NCI-H460 (cell line): ENCODE measurements at places on chromosomes 5 and 9.

GRCh38 chr5:92283521-92283920 is 900.4 kb upstream of the ARRDC3 start:
- no peak for DNase-seq

DNA sequence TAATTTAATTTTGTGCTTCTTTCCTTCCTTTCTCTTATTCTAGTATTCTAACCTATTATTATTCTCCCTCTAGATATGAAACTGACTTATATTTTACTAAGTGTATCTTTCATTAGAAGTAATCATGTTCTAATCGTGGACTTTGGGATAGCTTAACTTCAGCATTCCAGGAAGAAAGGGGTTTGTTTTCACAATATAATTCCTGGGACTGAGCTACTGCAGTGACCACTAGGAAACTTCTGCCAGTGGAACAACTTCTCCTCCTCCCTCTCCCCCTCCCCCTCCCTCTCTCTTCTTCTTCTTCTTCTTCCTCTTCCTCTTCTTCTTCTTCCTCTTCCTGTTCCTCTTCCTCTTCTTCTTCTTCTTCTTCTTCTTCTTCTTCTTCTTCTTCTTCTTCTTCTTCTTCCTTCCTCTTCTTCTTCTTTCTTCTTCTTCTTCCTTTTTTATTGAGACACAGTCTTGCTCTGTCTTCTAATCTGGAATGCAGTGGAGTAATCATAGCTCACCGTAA is 127.9 kb downstream of the NNT start:
- no peak for DNase-seq

GRCh38 chr5:173717959-173718358 is 101.5 kb upstream of the BOD1 start:
- DNase-seq, result no peak

- no peak for DNase-seq
These were observed 34.2 kb downstream of the C9orf50 start for GRCh38 chr9:129586685-129587084.

DNA sequence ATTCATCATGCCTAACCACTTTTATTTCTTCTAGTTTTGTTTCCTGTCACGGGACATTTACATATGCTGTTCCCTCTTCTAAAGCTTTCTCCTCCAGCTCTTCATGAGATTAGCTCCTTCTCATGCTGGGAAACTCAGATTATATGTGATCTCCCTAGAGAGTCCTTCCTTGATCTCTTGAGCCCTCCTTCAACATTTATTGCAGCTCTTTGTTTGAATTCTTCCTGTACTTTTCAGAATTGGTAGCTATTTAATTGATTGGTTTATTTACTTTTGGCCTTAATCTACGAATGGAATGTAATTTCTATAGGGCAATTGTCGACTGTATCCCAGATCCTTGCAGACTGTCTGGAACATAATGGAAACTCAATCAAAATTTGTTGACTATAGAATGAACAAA is 9.7 kb upstream of the TRPM3 start:
- DNase-seq, result no peak

GRCh38 chr5:87231037-87231808 is 36.5 kb upstream of the RASA1 start:
- no peak for DNase-seq

- no peak for DNase-seq
These were observed 27.4 kb upstream of the CEP120 start for GRCh38 chr5:123450640-123451039.

DNA sequence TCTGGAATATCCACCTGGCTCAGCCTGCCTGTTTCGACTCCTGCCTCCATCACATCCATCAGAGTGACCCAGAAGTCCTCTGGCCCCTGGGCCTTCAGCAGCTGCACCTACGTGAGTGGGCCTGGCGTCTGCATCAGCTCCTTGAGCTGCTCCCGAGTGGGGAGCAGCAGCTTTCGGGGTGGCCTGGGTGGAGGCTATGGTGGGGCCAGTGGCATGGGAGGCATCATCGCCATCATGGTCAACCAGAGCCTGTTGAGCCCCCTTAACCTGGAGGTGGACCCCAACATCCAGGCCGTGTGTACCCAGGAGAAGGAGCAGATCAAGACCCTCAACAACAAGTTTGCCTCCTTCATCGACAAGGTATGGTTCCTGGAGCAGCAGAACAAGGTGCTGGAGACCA is 83.0 kb downstream of the SEC61B start:
- DNase-seq, result no peak

GRCh38 chr5:34686762-34687268 is 30.7 kb downstream of the RAI14 start:
- peak; percentile 57 for DNase-seq

DNA sequence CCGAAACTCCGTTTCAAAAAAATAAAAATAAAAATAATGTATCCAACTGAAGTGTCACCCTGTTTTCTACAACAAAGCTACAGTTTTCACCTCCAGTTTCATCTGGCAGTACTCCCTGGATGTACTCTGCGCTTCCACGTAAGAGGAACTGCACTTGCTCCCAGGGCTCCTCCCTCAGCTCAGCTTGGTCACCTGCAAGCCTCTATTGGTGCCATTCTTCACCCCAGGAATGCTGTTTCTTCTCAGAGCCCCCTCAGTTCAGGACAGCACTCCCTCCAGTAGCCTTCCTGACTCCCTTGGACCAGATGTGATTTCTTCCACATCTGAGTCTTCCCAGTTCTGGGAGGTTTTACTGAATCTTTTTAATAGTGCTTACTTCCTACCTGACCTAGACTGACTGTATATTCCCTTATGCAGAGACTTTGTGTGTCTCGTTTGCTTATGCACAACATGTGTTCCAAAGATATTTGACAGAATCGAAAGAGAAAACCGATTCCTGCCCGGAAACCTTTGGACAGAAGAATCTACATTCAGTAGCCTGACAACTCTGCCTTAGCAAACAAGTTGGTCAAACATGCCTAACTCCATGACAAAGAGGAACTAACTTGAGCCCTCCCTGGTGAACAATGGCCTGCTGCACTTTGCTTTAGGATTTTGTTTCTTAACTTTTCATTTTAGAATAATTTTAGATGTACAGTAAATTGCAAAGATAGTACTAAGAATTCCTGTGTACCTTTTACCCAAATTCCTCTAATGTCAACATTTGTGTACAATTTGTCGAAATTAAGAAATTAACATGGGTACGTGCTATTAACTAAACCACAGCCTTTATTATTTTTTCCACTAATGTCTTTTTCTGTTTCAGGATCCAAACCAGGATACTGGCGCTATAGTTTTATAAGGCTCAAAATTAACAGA is 814 bp downstream of the CCDC125 start:
- no peak for DNase-seq

GRCh38 chr5:60649288-60649917 is 50.6 kb downstream of the DEPDC1B start:
- DNase-seq, result peak; percentile 59

- DNase-seq, result no peak
These were observed 8.3 kb downstream of the UGCG start for GRCh38 chr9:111904891-111905291.

- DNase-seq, result no peak
These were observed 16.0 kb upstream of the GOLPH3 start for GRCh38 chr5:32190095-32190494.

DNA sequence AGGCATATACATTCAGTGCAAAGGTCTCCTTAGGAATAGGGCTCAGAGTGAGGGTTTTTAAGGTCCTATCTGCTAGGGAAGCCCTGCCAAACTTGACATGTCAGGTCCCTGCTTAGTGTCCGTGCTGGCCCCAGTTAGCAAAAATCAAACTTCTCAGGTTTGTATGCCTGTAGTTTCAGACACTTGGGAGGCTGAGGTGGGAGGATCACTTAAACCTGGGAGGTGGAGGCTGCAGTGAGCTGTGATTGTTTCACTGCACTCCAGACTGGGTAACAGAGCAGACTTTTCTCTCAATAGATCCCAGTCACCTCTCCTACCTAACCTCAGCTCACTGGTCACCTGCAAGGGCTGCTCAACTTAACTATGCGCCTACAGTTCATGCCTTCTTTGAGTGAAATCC is 18.7 kb upstream of the TMEM245 start:
- no peak for DNase-seq

- no peak for DNase-seq
These were observed 65.2 kb downstream of the ZSWIM6 start for GRCh38 chr5:61397238-61397637.

GRCh38 chr9:26334706-26335105 is 557.9 kb downstream of the CAAP1 start:
- no peak for DNase-seq

GRCh38 chr5:52491818-52492217 is 295.9 kb upstream of the ITGA1 start:
- no peak for DNase-seq

DNA sequence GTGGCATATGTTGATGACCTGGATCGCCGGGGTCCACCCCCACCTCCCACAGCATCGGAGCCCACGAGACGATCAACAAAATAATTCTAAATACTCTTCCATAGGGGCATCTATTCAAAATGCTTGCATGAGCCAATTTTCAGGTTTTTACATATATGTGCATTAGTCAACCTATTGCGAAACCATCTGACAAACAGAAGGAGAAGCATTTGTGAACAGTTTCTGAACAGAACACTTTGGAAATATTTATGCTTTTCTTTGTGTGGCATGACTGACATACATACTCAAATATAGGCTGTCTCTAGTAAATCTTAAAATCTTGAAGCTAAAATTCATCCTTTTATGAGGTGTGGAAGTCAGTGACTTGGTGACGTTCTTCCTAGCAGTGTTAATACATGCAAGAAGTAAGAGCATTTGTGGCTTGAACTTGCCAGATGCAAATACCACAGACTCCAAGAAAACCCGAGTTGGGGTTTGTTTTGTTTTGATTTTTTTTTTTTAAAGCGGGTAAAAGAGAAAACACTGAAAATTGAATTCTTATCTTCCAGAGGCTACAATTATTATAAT is 5.3 kb downstream of the GPR151 start:
- no peak for DNase-seq

GRCh38 chr9:116355153-116355921 is 201.7 kb downstream of the PAPPA start:
- no peak for DNase-seq

GRCh38 chr5:61468483-61468865 is 136.4 kb downstream of the ZSWIM6 start:
- DNase-seq, result no peak
